ENCODE measurements at places on chromosomes 5 and 9.

- peak; percentile 36 for DNase-seq
Observed at GRCh38 chr5:138438724-138439476, at the start of gene REEP2. TSS of gene REEP2 (plus strand) at chr5:138439057. CDS start at chr5:138439209, 152 bp downstream.

DNA sequence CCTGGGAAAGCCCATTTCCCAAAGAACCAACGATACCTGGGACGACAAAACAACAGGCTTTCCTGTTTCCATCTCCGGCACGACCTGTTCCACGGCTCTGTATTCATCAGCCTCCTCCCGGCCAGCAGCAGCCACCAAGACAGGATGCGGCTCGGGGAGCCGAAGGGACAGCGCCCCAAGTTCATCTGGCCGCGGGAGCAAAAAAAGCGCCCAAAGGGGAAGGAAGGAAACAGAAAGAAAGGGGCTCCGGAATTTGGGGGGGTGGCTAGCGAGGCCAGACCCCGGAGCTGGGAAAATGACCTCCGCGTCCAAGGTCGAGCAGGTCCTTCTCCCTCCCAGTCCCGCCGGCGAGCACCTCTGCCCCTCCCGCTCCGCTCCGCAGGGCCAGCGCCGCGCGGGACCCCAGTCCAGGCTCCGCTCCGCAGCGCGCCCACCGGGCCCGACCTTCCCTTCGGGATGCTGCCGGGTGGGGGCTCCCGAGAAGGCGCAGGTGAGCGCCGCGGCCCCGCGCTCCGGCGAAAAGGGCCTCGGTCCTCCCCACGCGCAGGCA is 608 bp downstream of the ELOVL7 start:
- no peak for DNase-seq

DNA sequence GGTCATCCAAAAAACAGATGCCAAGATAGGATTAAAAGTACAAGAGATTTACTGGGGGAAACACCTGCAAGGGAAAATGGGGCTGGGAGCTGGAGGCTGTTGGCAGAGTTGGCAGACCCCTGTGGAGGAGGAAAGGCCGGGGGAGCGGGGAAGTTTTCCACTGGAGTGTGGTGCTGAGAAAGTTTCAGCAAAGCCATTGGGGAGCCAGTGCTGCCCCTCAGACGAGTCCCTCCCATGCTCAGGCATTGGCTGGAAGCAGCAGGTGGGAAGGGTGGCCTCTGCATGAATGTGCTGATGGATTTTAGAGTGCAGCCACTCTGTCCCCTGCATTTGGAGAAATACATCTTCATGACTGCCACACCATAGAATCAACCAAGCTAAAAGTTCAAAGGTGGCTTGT is 52.8 kb downstream of the TTC1 start:
- DNase-seq, result no peak

DNA sequence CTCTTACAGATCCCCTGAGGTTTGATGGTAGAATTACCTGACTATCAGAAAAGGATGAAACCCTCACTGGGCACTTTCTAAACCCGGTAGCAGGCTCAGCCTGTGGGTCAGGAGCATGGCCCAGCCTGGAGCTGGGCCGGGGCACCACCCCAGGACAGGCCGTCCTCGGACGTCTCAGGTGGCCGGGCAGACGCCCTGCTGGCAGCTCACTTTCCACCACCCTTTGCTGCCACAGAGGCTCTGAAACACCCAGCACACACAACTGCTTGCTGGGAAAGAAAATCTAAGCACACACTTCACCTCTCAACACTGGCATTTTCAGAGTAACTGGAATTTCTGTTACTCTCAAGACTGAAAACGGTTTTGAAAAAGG is 4.4 kb downstream of the UBAC1 start:
- no peak for DNase-seq

GRCh38 chr9:74729136-74729695 is 158.5 kb downstream of the TRPM6 start:
- no peak for DNase-seq

- no peak for DNase-seq
Observed at GRCh38 chr5:115888027-115888426, 46.3 kb downstream of the AP3S1 start.

Data from T follicular helper cell (primary cell).